Umbilical cord (tissue), 2 donors: ENCODE measurements at places on chromosomes 1 and 21. TPM values are rescaled to one million over a fixed set of nuclear protein-coding genes. Genes with fewer than 3 reads are reported as not detected.

Gene CCDC30
- 7.5 TPM for total RNA-seq

Gene GBP2
- total RNA-seq: 106 TPM

Gene CCDC28B
- 7.2 TPM for total RNA-seq

Gene RIMS3
- 5.8 TPM for total RNA-seq

Gene CLDN17
- not detected for total RNA-seq

Gene UMODL1
- total RNA-seq: 0.48 TPM

Gene KLHDC9
- 10.6 TPM for total RNA-seq

Gene CFAP45
- total RNA-seq: 13.2 TPM

Gene ALDH4A1
- 2.4 TPM for total RNA-seq
